Astrocyte (in vitro differentiated cells and primary cell): ENCODE measurements at places on chromosomes 5 and 9. TPM values are rescaled to one million over a fixed set of nuclear protein-coding genes. Genes with fewer than 3 reads are reported as not detected.

- no peak for DNase-seq
Measured at GRCh38 chr9:83472764-83473163, 65.4 kb downstream of the FRMD3 start.

DNA sequence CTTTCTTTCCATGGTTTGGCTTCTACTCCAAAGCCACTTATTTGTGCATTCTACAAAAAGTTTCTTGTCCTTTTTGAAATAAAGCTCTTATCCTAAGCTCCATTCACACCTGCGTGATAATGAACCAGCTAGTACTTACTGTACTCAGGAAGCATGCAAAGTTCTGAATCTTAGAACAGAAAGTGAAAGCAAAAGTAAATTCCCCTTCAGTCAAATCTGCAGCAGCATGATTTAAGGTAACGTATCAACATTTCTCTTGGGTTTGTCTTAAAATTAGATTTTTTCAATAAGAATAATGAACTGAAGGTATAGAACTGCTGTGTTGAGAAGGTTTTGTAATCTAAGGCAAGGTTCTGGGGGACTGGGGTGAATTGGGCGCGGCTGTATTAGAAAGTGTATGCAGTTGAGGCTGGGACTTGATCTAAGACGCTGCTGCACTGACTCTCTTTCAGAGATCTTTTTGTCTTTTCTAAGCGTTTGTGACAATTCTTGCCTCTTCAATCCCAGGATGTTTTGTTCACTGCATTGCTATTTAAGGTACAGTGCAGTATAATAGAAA lies at the start of gene ERAP2:
Gene ERAP2, plus strand, starts transcription at position 209 of the 559 bp plus-strand sequence. CDS start 3,186 bp downstream, outside the sequence.
- peak; percentile 56 for DNase-seq

- peak; percentile 68 for DNase-seq
Measured at GRCh38 chr5:39411061-39411460, 13.7 kb downstream of the DAB2 start.

DNA sequence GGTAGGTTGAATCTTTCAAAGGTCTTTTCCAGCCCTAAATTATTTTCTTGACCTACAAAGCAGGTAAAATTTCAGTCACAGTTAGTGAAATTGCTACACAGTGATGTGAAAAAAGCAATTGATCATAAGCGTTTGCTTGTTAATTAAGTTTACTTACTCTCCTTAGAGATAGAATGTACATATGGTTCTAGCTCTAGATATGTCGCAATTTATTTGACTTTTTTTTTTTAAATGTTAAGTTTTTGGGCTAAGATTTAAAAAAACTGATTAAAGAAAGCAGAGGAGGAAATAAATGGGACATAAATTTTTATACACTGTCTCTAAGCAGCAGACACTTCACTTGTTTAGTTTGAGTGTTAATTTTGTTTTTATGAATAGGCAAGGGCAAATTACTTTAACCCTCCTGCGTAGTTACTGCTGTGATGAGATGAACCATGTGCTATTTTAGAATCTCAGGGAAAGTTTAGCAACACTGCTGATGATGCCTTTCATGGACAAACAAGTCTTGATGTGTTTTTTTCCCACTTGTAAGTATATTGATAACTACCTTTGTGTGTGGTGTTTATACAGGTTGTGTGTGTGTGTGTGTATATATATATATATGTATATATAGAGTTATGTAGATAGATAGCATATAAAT lies 38.3 kb upstream of the FAM120AOS start:
- DNase-seq: no peak

GRCh38 chr9:2725126-2725525 lies 7.8 kb downstream of the KCNV2 start:
- no peak for DNase-seq

DNA sequence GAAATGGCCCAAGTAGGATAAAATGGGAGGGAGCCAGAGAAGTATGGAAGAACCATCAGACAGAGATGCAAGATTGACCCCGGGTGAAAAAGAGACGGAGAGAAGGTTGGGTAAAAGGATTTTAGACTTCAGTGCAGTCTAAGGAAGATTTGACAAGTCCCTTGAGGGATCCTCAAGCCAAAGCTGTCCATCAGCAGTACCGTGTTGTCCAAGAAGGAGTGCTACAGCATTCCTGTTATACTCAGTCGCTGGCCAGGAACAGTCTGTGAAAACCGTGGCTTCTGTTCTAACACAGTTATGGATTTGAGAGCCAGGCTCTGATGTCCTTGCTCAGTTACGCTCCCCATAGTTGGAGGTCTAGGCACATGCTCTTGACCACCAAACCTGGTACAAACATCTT lies 383.9 kb upstream of the DAB2 start:
- no peak for DNase-seq

DNA sequence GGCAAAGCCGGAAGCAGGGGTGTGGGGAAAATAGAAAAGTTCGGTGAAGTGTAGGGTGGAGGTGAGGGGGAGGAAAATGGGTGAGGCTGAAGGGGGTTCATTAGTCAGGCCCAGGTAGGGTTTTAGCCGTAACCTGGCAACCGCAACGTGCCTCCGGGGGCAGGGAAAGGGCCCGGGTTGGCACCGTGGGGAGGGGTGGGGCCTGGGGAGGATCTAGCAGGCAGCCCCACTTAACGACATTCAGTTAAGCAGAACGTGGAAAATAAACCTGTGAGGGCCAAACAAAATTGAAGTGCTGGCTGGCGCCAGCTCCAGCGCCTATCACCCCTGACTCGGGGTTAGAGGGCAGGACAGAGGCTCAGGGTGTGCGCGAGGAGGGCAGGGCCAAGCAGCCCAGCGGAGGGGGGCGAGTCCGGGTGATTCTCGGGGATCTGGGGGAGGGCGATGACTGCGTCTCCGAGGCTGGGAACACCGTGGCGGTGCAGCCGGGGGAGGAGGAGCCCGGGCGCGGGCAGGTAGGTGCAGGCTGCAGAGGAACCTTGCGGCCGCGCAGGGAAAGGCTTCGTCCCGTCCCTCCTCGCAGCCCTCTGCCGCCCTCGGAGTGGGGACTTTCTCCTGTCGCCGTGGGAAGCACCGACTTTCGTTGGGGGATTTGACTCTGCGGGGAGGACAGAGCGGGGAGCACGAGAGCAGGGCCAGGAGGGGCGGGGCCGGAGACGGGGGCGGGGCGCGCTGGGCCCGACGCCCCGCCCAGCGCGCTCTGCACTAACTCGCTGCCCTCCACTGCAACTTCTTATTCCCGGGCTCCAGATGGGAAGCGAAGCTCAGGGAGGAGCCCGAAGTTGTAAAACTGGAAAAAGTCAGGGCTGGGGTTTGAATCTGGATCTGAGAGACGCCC lies 5.1 kb downstream of the RGS14 start:
- DNase-seq: no peak

GRCh38 chr5:150690760-150691159 lies 10.1 kb downstream of the RBM22 start:
- DNase-seq: no peak

GRCh38 chr9:91820949-91821880 lies 128.8 kb downstream of the ROR2 start:
- DNase-seq: no peak

GRCh38 chr5:157575381-157576020 lies at the start of gene ADAM19:
Gene ADAM19, minus strand, starts transcription at chr5:157575775. Its CDS starts 79 bp downstream, at chr5:157575696.
- peak; percentile 52 for DNase-seq

- DNase-seq: no peak
Measured at GRCh38 chr9:114499528-114499927, 5.7 kb downstream of the WHRN start.

DNA sequence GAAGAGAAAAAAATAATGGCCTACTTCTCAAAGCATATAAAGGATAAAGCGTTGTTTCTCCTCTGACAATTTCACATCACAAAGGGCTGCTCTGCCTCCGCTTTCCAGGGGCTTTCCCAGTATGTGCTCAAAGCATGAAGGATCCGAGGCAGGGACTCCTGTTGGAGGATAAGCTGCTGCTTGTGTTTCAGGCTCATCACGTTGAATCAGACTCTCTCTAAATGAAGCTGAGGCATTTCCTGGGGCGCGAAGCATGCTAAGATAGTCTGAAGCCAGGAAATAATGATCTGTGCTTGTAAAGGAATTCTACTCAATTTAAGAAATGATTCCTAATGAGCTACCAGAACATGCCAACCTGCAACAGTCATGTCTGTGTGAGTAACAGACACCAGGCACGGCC lies 97.5 kb downstream of the MARCHF11 start:
- DNase-seq: peak; percentile 1

DNA sequence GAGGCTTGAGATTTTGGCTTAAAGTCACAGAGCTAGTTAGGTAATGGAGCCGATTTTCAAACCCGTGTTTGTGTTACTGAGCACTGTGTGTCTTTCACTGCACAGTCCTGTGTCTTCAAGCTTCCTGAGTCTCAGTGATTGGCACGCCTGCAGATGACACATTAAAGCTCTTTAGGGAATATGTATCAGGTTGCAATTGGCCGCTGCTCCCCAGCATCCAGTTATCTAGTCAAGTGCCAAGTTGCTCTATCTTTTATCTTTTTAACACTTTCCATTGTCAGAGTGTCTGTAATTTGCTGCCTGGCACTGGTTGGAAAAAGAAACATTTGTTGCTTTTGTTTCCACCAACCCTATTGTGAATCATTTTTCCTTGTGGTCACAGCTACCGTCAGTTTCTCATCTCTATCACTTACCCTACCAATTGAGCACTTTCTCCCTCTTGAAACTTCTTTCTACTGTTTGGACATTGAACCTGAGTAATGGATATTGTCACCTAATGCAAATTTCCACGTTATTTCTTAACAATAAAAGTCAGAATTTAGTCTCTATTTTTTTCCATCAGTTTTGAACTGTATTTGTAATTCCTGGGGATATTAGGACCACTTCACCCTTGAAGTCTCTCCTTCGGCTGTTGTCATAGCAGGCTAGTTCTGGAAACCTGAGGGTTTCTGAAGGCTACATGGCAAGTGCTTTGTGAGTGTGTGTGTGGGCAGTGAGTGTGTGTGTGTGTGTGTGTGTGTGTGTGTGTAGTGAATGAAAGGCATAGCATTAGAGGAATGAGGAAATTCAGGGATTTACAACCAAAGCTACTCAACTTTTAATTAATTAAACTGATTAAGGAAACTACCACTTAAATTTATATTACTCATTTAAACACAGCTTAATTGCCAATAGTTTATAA lies 274.3 kb downstream of the ISL1 start:
- DNase-seq: no peak

- DNase-seq: no peak
Measured at GRCh38 chr9:18770131-18770908, 262.7 kb downstream of the SAXO1 start.

DNA sequence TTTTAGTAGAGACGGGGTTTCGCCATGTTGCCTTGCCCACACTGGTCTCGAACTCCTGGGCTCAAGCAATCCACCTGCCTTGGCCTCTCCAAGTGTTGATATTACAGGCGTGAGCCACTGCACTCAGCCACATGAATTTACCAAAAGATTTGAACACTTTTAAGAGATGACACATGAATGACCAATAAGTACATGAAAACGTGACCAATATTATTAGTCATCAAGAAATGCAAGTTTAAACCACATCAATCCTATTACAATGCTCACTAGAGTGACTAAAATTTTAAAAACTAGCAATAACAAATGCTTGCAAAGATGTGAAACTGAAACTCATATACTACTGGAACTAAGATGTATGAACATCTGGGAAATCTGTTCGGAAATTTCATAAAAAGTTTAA lies 54.3 kb downstream of the NR6A1 start:
- DNase-seq: peak; percentile 65

The EGFL7 gene
- 12.3 and 15.5 TPM in 2 replicates for total RNA-seq

The PHF24 gene
- 0.07 and 0.16 TPM in 2 replicates for total RNA-seq

The GABRP gene
- 0.45 TPM in 1 of 2 replicates, not detected in the other for total RNA-seq

The SLC34A1 gene
- not detected in 2 replicates for total RNA-seq

The TEX48 gene
- total RNA-seq: not detected in 2 replicates
